ENCODE measurements at places on chromosomes 12 and 14.

GRCh38 chr12:125210104-125210755 lies 145.0 kb downstream of the AACS start:
- DNase-seq, result no peak

DNA sequence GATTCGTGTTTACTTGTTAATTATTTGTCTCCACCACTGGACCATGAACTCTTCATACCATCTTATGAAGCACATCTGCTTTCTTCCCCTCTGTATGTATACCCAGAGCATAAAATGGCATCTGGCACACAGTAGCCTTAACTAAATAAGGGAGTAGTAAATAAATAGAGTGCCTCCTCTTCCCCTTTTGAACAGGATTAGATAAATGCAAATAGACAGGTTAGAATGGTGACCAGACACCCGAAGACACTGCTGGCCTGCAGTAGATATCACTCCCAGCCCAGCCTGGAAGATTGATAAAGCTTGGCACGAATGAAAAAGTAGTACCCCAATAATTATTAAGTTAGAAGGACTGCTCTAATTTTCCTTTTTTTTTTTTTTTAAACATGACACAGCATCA lies 6.9 kb downstream of the GALNT4 start:
- no peak for DNase-seq

- no peak for DNase-seq
These were observed 143.0 kb downstream of the AKAP6 start for GRCh38 chr14:32472076-32472475.

- DNase-seq, result peak; percentile 12
These were observed 6.3 kb downstream of the FLRT2 start for GRCh38 chr14:85535991-85536832.

DNA sequence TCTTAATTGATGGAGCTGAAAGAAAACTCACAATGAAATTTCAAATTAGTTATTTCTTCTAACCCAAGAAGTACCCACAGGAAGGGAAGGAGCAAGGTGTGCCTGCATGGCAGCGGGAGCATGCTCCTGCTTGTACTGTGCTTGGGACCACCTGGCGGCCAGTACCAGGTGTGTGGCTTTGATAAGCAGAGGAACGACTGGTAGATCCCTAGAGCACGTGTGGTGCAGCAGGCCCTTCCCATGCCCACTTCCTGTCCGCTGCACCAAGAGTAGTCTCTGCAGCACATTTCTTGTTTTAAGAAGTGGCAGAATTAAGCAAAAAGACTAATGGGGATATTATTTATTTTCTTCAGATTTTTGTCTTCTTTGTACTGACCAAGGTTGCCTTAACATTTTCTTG lies 122.3 kb upstream of the ATF1 start:
- DNase-seq, result peak; percentile 51

DNA sequence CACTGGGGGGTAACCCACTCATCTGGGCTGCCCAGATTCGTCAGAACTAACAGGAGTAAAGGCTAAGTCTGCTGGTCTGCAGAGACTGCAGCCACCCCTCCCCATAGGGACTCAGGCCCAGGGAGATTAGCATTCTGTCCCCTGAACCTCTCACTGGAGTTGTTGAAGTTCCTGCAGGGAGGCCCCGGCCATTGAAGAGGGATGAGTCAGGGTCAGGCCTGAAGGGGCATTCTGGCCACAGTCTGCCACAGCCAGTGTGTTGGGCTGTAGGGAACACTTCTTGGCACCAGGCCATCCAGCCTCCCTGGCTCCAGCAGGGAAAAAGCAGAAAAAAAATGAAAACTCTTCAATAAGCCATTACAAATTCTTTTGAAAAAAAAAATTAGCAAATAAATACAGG lies 35.3 kb downstream of the KLRK1 start:
- DNase-seq, result no peak

GRCh38 chr12:109336593-109336992 lies 11.1 kb upstream of the MYO1H start:
- no peak for DNase-seq

GRCh38 chr14:80754696-80755095 lies 186.8 kb downstream of the CEP128 start:
- DNase-seq, result no peak

DNA sequence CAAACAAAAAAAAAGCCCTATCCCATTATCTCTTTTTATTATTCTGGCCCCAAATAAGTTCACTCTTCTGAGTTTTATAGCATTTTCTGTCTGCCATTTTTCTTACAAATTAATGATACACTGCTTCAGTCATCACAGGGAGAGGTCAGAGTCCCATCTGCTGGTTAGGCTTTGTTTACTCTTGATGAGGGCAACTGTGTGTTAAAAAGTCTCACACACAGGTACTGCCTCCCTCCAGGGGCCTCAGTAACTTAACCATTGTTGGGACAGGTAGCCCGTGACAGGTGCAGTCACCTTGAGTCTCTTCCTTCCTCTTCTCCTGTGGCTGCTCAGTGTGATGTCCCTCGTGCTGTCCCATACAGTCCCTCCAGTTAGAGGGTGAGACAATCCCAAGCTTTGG lies 45.5 kb upstream of the SEL1L start:
- no peak for DNase-seq

DNA sequence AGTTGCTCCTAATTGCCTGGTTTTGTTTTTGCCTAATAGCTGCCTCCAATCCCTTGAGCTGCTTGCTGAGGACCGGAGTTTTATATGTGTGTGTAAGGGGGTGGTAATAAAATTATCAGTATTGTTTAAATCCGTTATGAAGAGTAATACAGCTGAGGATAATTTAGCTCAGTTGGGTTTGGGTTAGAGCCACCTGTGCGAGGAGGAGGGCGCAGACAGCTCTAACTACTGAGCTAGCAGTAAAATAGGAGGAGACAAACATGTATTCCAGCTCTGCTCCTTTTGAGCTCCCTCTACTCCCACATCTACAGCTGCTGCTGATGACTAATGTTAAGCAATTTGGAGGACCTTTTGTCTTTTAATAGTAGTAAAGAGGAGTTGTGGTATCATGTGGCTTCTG lies 61.5 kb downstream of the SPATS2 start:
- DNase-seq, result no peak

GRCh38 chr14:73879027-73879426 lies 7.6 kb upstream of the ZNF410 start:
- no peak for DNase-seq

DNA sequence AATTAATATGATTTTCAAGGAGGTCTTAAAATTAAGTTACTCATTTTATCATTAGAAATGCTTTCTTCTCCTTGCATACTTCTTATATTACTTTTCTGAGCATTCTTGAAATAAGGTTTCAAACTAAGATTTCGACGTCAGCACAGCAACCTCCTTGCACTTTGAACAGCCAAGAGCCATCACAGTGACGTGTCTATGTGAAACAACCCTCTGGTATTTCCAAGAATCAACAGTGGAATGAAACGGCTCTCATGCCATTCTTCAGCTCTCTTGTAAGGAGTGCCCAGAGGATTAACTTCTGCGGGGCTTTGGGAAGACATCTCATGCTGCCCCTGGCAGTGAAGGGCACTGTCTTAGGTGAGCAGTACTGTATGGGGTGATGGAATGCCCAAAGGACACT lies 109.2 kb downstream of the EFCAB11 start:
- DNase-seq, result no peak

- no peak for DNase-seq
These were observed 183.7 kb downstream of the GALC start for GRCh38 chr14:87809261-87809660.

GRCh38 chr12:28456934-28457710 lies 266.9 kb downstream of the CCDC91 start:
- no peak for DNase-seq

Measured in NCI-H2171 (cell line).